Suprapubic skin (tissue), 4 donors: ENCODE measurements at places on chromosomes 7 and 10.

DNA sequence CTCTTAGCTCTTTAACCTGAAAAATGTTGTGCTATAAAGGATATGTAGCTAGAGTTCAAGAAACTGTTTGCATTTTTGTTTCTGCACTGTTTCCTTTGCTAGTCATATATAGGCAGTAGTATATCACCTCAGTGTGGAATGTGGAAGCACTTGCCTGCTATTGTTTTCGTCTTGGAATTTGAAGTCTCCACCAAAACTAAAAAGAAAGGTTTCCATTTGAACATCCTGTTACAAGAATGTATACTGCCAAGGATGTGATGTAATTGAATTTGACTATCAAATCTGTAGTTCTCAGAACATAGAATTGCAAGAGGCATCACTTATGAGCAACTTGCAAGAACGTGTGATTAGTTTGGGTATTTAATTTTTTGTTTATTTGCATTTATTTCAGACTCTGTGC, 51.1 kb upstream of the MEOX2 start:
- H3K4me3 ChIP-seq = no peak overlapping the region
- H3K36me3 ChIP-seq = no peaks in the 10 kb centered on the region
- H3K4me1 ChIP-seq = no peaks in the 10 kb centered on the region
- no peak for DNase-seq
- no peak overlapping the region for H3K27ac ChIP-seq
- H3K27me3 ChIP-seq = no peaks in the 10 kb centered on the region

GRCh38 chr10:68628576-68629127, 68.5 kb downstream of the TET1 start:
- no peaks in the 10 kb centered on the region for H3K4me1 ChIP-seq
- no peak overlapping the region for H3K27ac ChIP-seq
- no peaks in the 10 kb centered on the region for H3K27me3 ChIP-seq
- DNase-seq = no peak

GRCh38 chr10:127979045-127979444, 72.1 kb downstream of the PTPRE start:
- H3K4me3 ChIP-seq = no peak overlapping the region
- H3K27me3 ChIP-seq = no peaks in the 10 kb centered on the region
- H3K4me1 ChIP-seq = peaks cover 33% of the 10 kb centered on the region
- no peak overlapping the region for H3K27ac ChIP-seq

DNA sequence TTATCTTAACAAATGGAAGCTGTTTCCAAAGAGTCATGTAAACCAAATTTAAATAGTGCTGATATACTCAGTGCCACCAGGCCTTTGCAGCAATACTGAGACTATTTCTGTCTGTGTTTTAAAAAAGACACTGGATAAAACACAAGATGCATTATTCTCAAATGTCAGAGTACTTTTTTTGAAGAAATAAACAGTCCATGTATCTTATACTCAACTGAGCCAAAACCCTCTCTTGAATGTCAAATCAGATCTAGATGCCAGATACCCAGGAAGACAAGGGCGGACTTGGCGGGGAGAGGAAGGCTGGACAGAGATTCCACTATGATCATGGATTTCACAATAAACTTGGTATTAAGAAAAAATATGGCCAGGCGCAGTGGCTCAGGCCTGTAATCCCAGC, 127.6 kb downstream of the COBL start:
- no peak overlapping the region for H3K4me3 ChIP-seq
- H3K27ac ChIP-seq = no peak overlapping the region
- DNase-seq = no peak
- H3K27me3 ChIP-seq = no peaks in the 10 kb centered on the region
- no peaks in the 10 kb centered on the region for H3K4me1 ChIP-seq
- H3K36me3 ChIP-seq = peaks cover 4% of the 10 kb centered on the region

- no peak for DNase-seq
- no peak overlapping the region for H3K27ac ChIP-seq
- H3K36me3 ChIP-seq = no peaks in the 10 kb centered on the region
- H3K27me3 ChIP-seq = no peaks in the 10 kb centered on the region
- no peak overlapping the region for H3K4me3 ChIP-seq
- H3K4me1 ChIP-seq = no peaks in the 10 kb centered on the region
Observed at GRCh38 chr7:11203683-11204082, 230.0 kb downstream of the PHF14 start.

- no peaks in the 10 kb centered on the region for H3K36me3 ChIP-seq
- no peak overlapping the region for H3K27ac ChIP-seq
- no peak overlapping the region for H3K4me3 ChIP-seq
- H3K27me3 ChIP-seq = no peaks in the 10 kb centered on the region
Observed at GRCh38 chr10:122034149-122034756, 45.3 kb downstream of the TACC2 start.

DNA sequence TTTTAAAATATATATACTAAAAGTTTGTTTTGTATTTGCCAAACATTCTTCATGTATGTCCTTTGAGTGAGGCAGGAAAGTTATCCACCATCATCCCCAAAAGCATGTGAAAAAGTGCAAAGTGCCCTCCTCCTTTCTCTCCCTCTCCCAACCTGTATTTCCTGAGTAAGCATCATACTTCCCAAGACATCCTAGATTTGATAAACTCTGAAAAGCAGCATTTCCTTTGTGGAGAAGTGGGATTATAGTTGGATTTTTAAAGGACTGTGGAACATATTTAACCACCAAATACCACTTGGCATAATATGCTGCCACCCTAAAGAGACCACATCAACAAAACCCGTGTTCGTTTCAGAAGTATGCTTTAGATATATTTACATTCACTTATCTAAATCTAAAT, 36.9 kb downstream of the NET1 start:
- H3K4me3 ChIP-seq = peak overlapping the region; percentile 56
- H3K4me1 ChIP-seq = peaks cover 39% of the 10 kb centered on the region
- H3K36me3 ChIP-seq = peaks cover 27% of the 10 kb centered on the region
- H3K27me3 ChIP-seq = no peaks in the 10 kb centered on the region
- no peak for DNase-seq

GRCh38 chr7:27936768-27937102, 196.8 kb downstream of the TAX1BP1 start:
- no peaks in the 10 kb centered on the region for H3K27me3 ChIP-seq
- no peak overlapping the region for H3K4me3 ChIP-seq
- no peak for DNase-seq
- no peaks in the 10 kb centered on the region for H3K4me1 ChIP-seq
- H3K27ac ChIP-seq = no peak overlapping the region

GRCh38 chr10:86872757-86873156, 84.7 kb downstream of the MMRN2 start:
- no peak overlapping the region for H3K4me3 ChIP-seq
- peaks cover 4% of the 10 kb centered on the region for H3K36me3 ChIP-seq
- H3K27ac ChIP-seq = no peak overlapping the region
- DNase-seq = no peak

- H3K27me3 ChIP-seq = peaks cover 77% of the 10 kb centered on the region
- H3K27ac ChIP-seq = no peak overlapping the region
- no peaks in the 10 kb centered on the region for H3K4me1 ChIP-seq
- H3K36me3 ChIP-seq = no peaks in the 10 kb centered on the region
- no peak for DNase-seq
- H3K4me3 ChIP-seq = no peak overlapping the region
Observed at GRCh38 chr7:1330801-1331425, 98.2 kb downstream of the UNCX start.

DNA sequence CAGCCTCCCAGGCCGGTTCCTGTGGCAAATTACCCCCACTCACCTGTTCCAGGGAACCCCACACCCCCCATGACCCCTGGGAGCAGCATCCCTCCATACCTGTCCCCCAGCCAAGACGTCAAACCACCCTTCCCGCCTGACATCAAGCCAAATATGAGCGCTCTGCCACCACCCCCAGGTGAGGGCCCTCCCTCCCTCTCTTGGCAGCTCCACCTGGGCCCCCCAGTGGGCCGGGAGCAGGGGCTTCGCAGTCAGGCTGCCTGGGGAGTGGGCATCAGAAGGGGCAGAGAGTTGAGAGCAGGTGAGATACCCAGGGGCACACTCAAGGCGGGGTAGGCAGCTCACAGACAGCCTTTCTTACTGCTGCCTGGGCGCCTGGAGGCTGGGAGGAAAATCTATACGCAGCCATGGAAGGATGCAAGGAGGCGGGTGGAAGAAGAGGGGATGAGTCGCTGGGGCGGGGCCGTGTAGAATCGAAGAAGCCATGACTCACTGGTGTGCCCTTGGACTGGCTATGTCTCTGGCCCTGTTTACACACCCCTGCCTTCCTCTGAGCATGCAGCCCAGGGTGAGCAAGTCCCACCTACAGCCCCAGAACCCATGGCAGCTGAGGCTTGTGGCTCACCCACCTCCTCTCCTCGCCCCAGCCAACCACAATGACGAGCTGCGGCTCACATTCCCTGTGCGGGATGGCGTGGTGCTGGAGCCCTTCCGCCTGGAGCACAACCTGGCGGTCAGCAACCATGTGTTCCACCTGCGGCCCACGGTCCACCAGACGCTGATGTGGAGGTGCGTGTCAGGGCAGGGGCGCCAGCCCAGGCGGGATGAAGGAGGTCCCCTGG, 48.6 kb upstream of the PPIF start:
- DNase-seq = no peak
- peaks cover 100% of the 10 kb centered on the region for H3K36me3 ChIP-seq
- H3K27ac ChIP-seq = peak overlapping the region; percentile 74
- peaks cover 18% of the 10 kb centered on the region for H3K4me1 ChIP-seq
- no peaks in the 10 kb centered on the region for H3K27me3 ChIP-seq
- no peak overlapping the region for H3K4me3 ChIP-seq

DNA sequence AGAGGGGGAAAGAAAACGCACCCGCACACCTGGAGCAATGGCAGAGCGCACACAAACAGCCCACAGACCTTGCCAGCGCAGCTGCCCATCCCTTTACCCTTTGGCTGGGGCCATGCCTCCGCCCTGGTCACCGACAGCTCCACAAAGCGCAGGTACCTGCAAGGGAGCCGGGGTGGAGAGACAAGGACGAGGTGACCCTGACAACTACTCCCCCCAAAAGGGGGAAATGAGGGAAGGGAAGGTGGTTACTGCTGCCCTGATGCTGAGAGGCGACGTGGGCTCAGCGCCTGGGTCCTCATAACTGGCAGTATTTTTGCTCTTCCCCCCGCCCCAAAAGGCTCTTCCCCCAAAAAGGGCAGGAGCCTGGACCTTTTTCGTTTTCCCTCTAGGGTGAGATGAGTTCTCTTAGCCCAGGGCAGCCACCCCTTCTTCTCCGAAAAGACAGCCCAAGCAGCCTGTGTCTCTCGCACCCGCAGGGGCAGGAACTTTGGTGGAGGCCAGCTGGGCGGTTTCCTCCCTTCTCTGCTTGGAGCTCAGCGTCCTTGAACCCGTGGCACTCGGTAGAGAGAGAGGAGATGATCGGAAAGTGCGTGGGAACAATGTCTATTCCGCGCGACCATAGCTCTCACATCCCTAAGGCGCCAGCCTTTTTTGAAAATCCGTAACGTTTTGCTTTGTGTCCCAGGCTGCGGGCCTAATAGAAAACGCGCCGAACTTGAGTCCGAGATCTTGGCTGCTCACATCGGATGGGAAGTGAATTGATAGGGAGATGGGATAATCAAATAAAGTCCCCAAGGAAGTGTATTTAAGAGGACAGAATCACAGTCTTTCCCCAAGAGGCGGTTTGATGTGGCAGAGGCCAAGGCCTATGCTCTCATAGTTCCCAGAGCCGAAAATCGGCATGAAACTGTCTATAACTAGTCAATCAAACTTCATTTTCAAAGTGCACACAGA, 1.0 kb downstream of the NKX2-3 start:
- H3K27ac ChIP-seq = no peak overlapping the region
- DNase-seq = no peak
- no peak overlapping the region for H3K4me3 ChIP-seq
- no peaks in the 10 kb centered on the region for H3K36me3 ChIP-seq
- H3K4me1 ChIP-seq = peaks cover 59% of the 10 kb centered on the region
